Cardiac septum (tissue), 1 donor: ENCODE measurements at places on chromosomes 4 and X. TPM values are rescaled to one million over a fixed set of nuclear protein-coding genes. Genes with fewer than 3 reads are reported as not detected.

- DNase-seq: no peak
Observed at GRCh38 chrX:66918511-66918910, 279.6 kb upstream of the EDA2R start.

Gene DDX3X
- total RNA-seq: 214 TPM

GRCh38 chrX:48958635-48959094, 1.3 kb upstream of the OTUD5 start:
- DNase-seq: no peak

DNA sequence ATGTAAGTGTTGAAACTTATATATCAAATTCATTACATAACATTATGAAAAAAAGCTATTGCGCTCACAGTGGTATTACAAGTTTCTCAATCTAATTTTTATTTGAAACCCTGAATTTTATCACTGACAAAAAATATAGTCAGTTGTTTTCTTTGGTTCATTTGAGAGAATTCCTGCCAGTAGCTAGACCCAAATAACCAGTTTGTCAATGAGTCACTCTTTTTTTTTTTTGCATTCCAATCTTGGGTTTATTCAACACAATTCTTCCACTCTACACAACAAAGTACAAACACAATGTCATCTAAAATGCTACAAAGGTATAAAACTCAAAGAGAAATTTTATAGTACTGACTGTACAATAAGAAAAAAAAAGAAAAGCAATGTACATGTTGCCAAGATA, 13.1 kb downstream of the HPF1 start:
- no peak for DNase-seq

Gene FHDC1
- 0.22 TPM for total RNA-seq

Gene XAGE1B
- not detected for total RNA-seq

DNA sequence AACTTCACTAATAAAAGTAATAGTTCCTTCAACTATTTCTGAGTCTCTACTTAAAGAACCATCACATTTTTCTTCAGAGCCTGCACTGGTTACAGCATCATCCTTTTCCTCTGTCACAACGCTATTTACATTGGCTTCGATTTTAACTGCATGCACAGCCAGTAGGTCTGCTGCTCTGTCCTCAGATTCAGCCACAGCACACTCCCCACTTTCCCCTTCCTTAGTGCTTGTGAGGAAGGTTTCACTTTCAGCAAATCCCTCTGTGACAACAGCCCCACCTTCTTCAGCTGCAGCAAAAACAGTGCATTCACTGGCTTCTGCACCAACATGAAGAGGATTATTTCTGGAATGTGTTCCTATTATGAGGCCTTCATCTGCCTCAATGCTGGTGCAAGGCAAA, 25.7 kb downstream of the BOD1L1 start:
- no peak for DNase-seq

- DNase-seq: no peak
Observed at GRCh38 chr4:7771056-7771455, 168.6 kb downstream of the AFAP1 start.

Gene C1QTNF7
- 2.3 TPM for total RNA-seq

Gene CHST7
- 3.5 TPM for total RNA-seq

Gene G3BP2
- 78.3 TPM for total RNA-seq

Gene TNIP3
- not detected for total RNA-seq

DNA sequence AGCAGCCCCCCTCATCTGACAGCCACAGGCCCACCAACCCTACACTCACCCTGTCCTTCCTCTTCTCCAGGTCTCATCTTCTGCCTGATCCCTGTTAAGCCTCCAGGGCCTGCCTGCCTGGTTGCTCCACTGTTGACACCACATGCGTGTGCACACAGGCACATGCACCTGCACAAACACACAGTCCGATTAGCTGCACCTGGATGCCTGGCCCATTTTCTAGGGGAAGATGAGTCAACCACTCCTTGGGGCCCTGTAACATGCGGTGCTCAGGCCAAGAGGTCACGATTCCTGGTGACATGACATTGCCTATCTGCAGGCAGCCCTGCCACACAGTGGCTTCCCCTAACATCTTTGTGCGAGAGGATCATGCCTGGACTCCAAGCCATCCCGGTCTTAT, 498.4 kb downstream of the BCOR start:
- no peak for DNase-seq

- no peak for DNase-seq
Observed at GRCh38 chrX:129690435-129690834, 35.7 kb upstream of the APLN start.

Gene CFI
- total RNA-seq: 10.8 TPM

DNA sequence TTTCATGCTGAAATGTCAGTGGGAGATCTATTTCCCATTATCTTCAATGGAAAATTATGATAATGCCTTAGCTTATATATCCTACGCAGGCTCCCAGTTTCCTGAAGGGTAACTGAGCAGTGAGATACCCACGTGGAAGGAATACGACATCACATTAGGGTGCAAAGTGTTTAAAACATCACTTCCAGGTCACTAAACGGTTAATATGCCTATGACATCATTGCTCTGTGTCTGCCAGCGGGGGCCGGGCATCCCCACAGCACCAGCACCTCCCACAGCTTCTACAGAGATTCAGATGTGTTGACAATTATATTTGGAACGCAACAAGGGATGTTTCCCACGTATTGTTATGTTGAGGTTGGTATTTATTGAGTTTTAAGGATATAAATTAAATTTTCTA, 27.1 kb downstream of the TMEM271 start:
- DNase-seq: no peak

GRCh38 chr4:145154573-145154972, 25.8 kb downstream of the OTUD4 start:
- no peak for DNase-seq

GRCh38 chr4:3673716-3674478, 92.3 kb upstream of the ADRA2C start:
- DNase-seq: no peak

DNA sequence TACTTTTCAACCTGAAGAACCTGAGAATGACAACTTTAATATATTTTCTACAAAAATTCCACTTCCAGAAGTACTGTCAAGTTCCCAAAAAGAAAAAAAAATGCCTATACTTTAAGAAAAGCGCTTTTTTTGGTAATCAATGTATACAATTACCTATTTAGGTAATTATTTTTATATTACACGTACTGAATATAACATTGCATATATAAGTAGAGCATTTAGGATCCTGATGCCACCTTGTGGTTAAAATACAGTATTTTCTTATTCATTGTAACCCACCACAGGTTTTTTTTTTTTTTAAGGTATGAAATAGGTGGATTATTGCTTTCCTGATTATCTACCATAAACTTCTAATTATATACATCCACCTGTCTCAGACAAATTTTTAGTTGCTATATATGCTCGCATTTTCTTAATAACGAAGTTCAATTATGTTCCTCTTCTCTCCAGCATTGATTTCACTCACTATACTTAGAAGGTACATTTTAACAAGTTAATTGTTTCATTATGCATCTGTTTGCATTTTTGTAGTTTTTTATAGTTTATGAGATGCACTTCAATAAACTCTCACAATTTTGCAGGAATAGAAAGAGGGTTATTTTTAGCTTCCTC, 5.2 kb downstream of the MAP9 start:
- DNase-seq: no peak

DNA sequence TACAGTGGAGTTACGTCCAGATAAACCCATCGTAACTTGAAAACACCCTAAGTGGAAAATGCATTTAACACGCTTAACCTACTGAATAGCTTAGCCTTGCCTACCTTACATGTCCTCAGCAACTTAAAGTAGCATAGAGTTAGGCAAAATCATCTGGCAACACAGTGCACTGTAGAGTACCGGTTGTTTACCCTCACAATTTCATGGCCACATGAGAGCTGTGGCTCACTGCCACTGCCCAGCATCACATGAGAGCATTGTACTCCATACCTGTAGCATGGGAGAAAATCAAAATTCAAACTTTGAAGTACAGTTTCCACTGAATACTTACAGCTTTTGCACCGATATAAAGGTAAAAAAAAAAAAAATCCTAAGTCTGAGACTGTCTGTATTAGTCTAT, 40.6 kb downstream of the GUCY1A1 start:
- no peak for DNase-seq

- no peak for DNase-seq
Observed at GRCh38 chr4:184978211-184978610, 40.1 kb upstream of the HELT start.

DNA sequence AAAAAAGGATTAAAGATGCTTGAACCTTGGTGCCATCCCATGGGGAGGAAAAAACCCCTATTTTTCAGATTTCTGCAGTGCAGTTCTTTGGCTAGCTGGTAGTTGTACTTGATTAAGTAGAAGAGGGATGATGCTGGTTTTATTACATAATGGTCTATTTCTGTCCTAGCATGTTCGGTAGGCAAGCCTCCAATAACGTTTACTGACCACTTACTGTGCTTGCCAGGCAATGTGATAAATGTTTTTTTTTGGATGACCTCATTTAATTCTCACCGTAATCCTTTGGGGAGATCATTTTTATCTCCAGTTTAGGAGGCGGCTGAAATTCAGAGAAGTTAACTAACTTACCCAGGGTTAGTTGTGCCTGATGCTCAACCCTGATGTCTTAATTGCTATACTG, 92.1 kb upstream of the RPA4 start:
- DNase-seq: no peak

Gene CD40LG
- not detected for total RNA-seq
